Stimulated activated CD4-positive, alpha-beta T cell treated with anti-CD3 and anti-CD28 coated beads, Interleukin-2, amount 100 ng/mL, for 4 hours (primary cell): ENCODE measurements at places on chromosomes 1 and 21.

DNA sequence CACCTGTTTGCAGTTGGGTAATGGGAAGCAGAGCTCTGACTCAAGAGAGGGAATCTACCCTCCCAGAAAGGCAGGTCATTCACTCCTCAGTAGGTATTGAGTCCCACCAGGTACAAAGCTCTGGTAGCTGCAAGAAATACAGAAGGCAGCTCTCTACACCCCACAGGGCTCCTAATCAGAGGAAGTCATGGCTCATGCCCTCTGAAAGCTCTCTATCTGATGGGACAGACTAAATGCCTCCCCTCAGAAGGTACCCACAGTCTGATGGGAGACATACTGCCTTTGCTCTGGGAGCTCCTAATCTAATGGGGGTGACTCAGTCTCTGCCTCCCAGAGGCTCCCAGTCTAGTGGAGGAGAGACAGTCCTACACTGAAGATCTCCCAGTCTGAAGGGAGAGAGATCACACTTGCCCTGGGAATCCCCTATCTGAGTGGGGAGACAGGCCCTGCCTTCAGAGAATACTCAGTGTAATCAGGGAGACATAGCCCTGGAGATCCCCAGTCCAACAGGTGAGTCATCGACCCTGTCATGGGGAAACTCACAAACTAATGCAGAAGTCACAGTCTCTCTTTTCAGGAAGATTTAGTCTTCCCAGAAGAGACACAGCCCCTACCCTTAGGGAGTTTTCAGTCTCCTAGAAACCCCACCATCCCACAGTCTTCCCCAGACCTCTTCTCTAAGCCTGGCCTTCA, 23.7 kb downstream of the CAMK1G start:
- DNase-seq = no peak

DNA sequence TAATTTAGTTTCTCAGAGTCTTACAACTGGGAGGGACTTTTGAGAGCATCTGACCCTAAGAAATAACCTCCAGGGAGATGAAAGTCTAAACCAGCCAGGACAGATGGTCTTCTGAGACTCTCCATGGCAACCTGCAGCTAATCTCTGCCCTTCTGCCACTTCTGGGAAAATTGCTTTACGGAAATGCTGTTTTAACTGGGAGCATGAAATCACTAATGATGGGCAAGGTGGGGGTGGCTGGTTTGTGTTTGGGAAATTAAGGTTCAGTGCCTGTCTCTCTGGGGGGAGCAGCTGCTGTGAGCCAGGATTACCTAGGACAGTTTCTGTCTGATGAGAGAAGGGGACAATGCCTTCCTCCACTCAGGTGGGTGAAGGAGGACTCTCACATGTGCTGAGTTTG, 33.2 kb downstream of the ROR1 start:
- no peak for DNase-seq

GRCh38 chr1:210300923-210301614, 27.6 kb upstream of the HHAT start:
- DNase-seq = no peak

DNA sequence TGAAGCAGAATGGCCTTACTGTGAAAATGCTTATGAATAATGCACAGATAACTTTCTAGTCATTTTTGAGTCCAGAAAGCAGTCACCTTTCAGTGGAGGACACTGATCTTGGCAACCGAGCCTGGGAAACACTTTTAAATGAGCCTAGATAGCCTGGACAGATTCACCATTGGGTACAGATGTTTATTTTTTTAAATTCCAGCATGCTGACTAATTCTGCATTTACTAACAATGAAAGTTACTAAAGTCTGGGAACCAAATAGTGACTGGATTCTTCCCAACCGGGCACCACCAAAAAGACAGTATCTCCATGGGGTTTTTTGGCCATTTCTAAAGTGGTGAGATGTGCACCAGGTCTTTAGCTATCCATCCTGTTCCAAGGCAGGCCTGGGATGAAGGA, 3.3 kb upstream of the FMOD start:
- DNase-seq = no peak

GRCh38 chr1:59688976-59689375, 125.8 kb upstream of the HOOK1 start:
- DNase-seq = no peak

- DNase-seq = no peak
These were observed 296.2 kb downstream of the LMX1A start for GRCh38 chr1:165060285-165060793.

DNA sequence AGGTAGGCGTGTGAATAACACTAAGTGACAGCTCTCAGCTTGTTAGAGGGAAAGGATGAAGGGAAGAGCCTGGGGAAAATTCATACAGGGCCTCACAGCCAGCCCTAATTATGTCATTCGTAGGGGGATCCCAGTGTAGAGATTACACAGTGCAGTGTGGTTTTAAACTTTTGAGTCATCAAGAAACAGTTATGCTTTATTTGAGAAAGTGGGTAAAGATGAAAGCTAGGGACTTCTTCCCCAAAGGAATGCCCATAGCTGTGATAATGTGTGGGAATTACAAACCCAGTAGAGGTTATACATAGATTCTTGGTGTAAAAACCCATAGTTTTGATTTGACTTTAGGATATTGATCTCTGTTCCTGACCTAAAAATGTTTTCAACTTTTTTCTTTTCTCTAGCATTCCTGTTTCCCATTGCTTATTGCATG, 1.9 kb downstream of the TTF2 start:
- DNase-seq = no peak

- no peak for DNase-seq
These were observed 20.0 kb downstream of the ZNF678 start for GRCh38 chr1:227583354-227583753.

GRCh38 chr1:112964347-112964746, 8.4 kb upstream of the SLC16A1 start:
- no peak for DNase-seq

DNA sequence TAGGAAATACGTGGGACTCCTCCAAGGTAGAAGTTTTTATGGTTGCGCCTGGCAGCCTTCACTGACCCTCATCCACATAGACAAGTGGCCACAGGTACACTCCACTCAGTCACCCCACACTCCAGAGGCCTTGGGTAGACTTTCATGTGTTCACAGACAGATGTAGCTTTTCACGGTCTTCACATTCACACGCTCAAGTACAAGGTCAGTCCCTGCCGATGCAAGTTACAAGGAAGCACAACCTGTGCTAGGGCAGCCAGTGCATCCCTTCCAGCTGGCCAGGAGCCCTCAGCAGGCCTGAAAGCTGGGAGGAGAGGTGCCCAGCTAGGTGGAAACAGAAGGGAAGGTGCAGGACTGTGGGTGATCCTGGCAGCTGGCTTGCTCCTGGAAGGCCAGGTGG, 55.5 kb upstream of the FAM20B start:
- no peak for DNase-seq

GRCh38 chr21:29125191-29125590, 5.3 kb upstream of the MAP3K7CL start:
- no peak for DNase-seq

- no peak for DNase-seq
These were observed 27.1 kb upstream of the VTCN1 start for GRCh38 chr1:117237726-117238381.

GRCh38 chr1:1544544-1544943, 4.1 kb upstream of the TMEM240 start:
- no peak for DNase-seq

GRCh38 chr1:89041119-89041641, 18.5 kb upstream of the GBP3 start:
- DNase-seq = no peak

- DNase-seq = no peak
These were observed 9.7 kb downstream of the CA6 start for GRCh38 chr1:8955406-8955805.

- DNase-seq = no peak
These were observed 151.5 kb upstream of the BACE2 start for GRCh38 chr21:41016472-41016871.

DNA sequence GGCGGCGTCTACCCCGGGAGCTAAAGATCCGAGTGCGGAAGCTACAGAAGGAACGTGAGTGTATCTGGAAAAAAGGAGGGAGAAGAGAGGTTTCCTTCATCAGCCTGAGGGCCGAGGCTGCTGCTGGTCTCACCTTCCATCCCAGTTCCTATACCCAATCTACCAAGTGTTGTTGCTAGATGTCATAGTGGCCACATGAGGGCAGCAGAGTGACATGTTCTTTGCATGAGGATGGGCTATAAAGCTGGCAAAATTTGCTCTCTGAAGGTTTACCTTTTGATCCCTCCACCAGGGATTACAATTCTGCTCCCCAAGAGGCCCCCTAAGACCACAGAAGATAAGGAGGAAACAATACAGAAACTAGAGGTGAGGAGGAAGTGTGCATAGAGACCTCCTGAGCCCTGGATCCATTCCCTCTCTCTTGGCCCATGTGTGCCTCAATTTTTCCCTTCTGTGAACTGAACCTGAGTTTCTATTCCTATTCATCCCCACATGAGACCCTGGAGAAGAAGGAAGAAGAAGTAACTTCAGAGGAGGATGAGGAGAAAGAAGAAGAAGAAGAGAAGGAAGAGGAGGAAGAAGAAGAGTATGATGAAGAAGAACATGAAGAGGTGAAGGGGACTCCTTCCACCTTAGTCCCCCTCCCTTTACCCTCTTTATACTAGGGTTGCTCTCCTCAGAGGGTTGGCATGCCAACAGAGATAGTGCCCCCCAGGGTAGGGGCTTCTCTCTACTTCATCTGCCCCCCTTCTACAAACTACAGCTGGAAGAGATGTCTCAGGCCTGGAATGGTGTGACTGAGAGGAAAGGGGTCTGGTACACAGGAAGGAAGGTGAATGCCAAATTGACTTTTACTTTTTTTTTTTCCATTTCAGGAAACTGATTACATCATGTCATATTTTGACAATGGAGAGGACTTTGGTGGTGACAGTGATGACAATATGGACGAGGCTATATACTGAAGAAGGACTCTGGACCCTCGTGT, 13.3 kb downstream of the POLR3GL start:
- DNase-seq = peak; percentile 57

DNA sequence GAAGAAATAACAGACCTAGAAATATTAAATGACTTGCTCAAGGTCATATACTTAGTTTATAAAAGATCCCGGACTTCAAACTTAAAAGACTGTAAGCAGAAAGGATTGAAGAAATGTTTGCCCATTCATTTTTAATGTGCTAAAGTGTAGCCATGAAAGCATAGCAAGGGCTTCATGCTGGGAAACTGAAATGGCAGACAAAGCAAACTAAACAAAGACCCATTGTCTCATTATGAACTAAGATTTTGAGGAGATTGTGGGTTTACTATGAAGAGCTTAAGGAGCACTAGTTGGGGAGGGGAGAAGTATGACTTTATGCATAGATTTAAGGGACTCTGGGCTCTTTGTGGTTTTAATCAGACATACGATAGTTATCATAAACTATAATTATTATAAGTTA, 26.3 kb downstream of the ADAMTS1 start:
- no peak for DNase-seq

DNA sequence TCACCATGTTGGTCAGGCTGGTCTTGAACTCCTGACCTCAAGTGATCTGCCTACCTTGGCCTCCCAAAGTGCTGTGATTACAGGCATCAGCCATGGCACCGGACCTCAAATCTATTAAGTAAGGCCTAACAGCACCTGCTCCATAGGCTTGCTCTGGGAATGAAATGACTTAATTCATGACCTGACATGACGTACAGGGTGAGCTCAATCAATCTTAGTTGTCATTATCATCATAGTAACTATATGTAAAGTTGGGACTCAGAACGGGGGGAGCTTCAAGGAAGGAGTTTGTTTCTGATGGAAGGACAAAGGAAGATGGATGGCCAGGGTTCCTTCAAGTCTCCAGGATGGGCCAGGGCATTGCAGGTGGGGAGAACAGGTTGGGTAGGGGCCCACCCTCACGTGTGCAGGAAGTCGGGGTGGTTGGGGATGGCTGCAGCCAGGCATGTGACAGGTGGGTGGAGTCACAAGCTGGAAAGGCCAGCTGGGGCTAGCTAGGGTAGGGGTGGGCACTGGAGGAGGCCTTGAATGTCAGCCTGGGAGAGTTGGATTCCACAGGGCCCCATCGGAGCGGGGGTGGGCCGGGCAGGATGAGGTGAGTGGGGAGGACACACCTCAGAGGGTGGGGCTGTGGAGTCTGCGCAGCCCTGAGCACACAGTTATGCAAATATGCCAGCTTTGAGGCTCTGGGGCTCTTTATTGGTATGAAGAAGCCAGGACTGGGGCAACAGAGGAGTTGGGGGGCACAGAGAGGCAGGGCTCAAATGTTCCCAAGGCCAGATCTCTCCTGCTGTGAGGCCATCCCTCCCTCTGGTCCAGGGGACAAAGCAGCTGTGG, 9.6 kb downstream of the TRIM62 start:
- DNase-seq = no peak

- no peak for DNase-seq
These were observed 4.1 kb downstream of the ZNF683 start for GRCh38 chr1:26368486-26368885.

GRCh38 chr1:46790446-46791101, 8.3 kb upstream of the CYP4B1 start:
- DNase-seq = no peak

DNA sequence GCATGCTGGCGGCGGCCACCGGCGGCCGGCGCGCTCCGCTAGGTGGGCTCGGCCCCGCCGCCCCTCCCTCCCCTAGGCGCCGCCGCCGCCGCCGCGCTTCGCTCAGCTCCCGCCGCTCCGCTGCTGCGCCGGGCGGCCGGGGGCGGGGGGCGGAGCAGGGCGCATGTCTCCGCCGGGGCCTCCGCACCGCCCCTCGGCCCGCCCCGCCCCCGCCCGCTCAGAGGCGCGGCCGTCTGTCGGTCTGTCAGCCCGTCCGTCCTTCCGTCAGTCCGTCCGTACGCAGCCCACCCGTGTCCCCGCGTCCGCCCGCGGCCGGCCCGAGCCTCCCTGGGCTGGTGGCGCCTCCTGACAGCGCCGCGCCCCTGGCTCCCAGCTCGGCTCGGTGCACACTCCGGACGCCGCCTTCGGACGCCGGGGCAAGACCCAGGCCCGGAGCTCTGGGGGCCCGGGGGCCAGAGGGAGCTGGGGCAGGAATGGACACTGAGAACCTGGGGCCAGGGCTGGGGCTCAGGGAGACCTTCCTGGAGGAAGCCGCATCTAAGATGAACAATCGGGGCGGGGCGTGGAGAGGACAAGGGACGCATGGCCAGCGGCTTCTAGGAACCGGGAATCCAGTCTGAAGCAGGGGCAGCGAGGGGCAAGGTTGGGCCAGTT, at the start of gene GPR153:
TSS of gene GPR153 (minus strand) at position 138 of the 654 bp plus-strand sequence. CDS start 6,193 bp downstream, outside the sequence.
- DNase-seq = peak; percentile 41

GRCh38 chr1:33515112-33515511, 42.7 kb downstream of the ZSCAN20 start:
- DNase-seq = no peak

DNA sequence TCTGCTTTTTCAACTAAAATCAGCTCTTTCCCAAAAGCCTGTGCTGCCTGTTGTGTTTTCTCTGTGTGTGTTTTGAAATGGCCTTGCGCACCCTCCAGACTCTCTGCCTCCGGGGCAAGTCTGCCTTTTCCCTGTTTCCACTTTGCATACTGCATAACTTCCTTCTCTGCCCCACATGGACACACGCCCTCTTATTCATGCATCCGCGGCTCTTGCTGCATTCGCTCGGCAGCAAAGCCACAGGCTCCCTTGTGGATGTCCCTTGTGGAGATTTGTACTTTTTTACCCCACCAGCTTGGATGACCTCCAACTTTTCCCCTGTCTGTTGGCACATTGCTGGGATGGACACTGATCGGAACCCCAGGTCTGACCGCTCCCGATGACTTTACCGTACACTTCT, 147.6 kb downstream of the ADSS2 start:
- no peak for DNase-seq
